Occipital lobe (tissue), 3 donors: ENCODE measurements at places on chromosomes 11 and 22. TPM values are rescaled to one million over a fixed set of nuclear protein-coding genes. Genes with fewer than 3 reads are reported as not detected.

APOBEC3F gene
- total RNA-seq: 0.31 TPM

CBLIF gene
- not detected for total RNA-seq

DNA sequence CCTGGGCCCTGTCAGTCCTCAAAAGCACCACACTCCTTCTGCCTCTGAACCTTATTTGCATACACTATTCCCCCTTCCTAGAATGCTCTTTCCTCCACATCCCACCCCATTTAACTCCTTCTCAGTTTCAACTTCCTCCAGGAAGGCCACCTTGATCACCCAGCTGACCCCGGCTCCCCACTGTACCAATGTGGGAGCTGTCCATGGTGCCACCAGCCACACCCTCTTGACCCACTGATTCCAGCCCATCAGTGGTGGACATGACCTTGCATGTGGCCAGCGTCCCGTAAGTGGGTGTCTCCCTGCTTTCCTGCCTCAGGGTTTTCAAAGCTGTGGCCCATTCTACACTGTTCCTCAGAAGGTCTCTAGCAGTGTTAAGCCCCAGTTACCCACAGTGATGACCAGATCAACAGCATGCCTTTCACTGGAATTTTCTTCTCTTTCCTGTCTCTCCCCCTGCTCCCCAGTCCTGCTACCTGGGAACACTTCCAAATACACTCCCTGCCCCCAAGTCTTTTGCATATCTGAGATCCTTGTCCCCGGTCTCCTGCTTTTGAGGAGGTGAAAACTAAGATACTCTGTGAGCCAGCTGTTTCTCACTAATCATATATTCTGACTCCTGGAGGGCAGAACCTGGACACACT lies 346.6 kb downstream of the MN1 start:
- DNase-seq: no peak

GRCh38 chr22:50698546-50698945 lies 25.9 kb downstream of the SHANK3 start:
- DNase-seq: no peak

DNA sequence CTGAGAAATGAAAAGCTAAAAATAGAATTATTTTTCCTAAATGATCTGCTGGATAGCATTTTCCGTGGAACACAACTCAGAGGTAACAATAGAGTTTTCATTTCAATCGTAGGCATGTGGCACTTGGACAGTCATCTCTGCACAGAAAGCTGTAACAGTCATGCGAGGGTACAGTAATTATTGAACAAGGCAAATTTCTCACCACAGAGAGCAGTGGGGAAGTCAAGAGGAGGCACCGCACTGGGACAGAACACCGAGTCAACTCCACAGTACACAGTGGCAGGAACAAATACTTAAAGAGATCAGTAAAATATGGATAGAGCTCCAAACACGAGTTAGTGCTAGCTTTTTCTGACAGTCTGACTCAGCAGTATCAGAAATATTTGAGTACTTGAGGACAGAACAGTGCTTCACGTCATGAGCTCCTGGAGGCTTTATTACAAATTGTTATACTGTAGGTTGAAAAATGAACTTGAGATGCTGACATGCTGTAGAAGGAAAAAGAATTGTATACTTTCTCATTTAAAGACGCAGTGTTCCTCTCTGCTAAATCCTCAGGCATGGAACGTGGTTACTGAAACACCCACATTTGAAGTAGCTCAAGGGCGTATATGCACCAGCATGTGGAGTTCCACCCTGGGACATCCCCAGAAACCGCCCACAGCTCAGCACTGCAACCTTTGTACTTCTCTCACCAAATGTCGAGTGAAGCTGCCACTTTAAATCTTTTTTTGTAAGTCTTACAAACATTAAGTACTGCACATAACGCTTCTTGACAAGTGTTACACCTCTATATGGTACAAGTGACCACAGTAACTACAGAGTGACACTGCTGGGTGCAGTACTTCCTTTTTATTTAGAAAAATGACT lies 27.4 kb upstream of the YPEL1 start:
- no peak for DNase-seq

DNA sequence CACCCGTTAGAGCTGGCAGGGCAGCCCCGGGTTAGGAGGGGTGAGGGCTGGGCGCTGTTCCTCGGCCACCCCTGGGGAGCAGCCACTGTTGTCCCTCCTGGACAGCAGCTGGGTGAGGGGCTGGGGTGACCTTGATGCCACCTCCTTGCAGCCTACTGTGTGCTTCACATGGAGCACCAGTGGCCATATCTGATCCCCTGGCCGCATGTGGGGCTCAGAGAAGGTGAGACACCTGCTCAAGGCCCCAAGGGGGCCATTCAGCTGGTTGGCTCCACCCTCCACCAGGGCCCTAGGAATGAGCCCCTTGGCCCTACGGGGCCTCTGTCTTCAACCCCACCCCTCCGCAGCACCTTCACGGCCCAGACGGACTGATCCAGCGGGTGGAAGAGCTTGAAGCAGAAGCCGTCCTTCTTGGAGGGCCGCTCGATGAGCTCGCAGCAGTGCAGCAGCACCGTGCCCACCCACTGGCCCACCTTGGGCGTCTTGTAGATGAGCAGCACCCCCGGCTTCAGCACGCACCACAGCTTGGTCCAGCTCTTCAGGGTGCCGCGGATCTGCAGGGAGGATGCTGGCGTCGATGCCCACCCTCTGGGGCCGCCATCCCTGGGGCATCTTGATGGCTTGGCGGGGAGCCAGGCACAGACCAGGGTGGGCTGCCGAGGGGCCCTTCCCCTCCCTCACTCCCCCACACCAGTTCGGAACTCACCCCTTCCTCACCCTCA lies 44.9 kb downstream of the OSBPL5 start:
- DNase-seq: no peak
